ENCODE measurements at places on chromosomes 5 and 9.

- no peak for DNase-seq
Observed at GRCh38 chr5:16009256-16009655, 170.3 kb downstream of the MARCHF11 start.

- DNase-seq = no peak
Observed at GRCh38 chr9:35769763-35770162, 15.7 kb upstream of the MSMP start.

- DNase-seq = no peak
Observed at GRCh38 chr5:71925608-71926091, 181.6 kb upstream of the MAP1B start.

DNA sequence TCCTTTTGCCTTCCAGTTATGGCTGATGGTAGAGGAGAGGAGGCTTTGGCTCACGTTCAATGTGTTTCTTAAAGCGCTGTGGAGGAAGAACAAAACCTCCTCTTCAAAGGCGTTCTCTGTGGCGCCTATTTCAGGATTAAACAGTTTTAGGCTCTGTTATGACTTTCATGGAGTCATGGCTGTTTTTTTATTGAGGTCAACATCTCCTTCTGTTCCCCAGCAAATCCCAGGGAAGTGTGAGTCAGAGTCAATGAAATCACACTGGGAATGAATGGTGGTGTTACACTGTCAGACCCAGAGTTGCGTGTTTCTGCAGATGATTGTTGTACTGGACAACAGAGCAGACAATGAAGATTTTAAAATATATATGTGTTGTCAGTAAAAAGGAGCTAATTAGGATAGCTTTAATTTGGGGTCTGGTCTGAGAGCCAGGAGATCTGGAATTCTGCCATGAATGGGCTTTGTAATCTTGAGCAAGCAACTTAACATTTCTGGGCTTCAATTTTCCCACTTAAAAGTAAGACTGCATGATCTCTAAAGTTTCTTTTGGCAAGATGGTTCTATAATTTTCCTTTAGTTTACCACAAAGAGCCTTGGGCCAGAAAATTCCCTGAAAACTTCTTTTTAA lies 240.7 kb downstream of the CSNK1G3 start:
- peak; percentile 94 for DNase-seq

- no peak for DNase-seq
Observed at GRCh38 chr5:172085738-172086137, 79.3 kb upstream of the FBXW11 start.

DNA sequence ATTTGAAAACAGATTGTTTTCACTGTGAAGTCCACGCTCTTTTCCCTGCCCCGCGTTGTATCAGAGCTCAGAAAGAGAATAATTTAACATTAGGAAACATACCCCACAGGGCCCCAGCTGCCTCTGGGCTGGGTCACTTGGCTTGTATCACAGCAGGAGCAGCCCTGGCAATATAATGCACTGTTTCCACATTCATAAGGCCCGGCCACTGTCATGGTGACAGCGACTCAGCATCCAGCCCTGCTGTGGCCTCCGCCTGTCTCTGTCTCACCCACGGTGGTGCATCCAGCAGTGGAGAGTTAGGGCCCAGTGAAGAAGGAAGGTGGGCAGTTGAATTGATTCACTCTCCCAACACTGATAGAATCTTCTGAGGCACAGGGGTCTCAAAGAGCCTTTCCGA lies 188.9 kb downstream of the NSG2 start:
- DNase-seq = no peak
